ENCODE measurements at places on chromosomes 1 and 21.
A peak's percentile ranks its signal among the peaks of the same experiment; 100 is the strongest.

GRCh38 chr1:182615468-182616129, 11.4 kb upstream of the RGS16 start:
- DNase-seq = no peak

DNA sequence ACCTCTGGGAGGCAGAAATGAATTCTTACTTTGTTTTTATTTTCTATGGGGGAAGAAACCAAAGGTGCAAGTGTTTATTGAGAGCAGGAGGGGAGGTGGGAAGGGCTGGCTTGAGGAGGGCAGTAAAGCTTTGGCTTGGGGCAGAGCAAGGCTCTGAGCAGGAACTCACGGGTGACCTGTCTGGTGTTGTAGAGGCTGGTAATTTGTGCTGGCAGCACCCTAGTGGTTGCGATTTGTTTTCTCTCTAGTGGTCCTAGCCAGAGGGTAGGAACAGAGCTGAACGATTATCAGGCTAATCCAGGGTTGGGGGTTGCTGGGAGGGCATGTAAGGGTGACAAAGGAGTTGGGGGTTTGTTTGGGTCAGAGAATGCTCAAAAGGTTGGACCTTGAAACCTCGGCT, 16.6 kb downstream of the TMCC2 start:
- no peak for DNase-seq

- DNase-seq = no peak
These were observed 379.2 kb upstream of the ADAMTS5 start for GRCh38 chr21:27346041-27346448.

DNA sequence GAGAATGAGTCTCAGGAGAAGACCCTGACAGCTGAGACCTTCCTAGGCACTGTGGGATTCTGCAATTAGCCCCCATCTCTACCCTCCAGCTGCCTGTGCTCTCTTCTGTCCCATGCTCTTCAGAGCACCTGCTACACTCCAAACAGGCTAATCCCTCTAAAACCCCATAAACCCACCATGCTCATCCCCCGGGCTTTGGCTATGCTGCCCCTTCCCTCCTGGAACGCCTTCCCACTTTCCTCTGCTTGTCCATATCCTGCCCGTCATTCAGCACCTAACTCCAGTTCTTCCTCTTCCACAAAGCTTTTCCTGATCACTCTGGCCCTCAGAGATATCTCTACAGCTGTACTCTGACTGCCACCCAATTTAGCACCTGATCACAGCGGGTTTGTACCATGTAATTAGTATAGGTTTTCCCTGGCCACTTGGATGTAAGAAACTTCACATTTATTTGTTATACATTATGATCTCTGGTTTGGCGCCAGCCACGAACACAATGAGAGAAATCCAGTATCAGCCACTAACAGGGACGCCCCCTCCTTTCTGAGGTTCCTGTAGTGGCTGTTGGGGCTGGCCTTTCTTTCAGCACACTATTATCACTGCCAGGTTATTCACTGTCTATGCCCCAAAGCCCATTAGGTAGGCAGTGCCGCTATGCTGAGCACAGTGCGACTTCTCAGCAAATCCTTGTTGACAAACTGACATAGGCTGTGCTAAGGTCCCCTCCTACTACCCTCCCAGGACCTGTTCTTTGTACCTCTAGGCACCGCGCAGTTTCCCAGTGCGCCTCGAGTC, 45.1 kb downstream of the CDC7 start:
- no peak for DNase-seq

GRCh38 chr1:153945131-153945794, 1.3 kb downstream of the DENND4B start:
- peak; percentile 63 for DNase-seq

DNA sequence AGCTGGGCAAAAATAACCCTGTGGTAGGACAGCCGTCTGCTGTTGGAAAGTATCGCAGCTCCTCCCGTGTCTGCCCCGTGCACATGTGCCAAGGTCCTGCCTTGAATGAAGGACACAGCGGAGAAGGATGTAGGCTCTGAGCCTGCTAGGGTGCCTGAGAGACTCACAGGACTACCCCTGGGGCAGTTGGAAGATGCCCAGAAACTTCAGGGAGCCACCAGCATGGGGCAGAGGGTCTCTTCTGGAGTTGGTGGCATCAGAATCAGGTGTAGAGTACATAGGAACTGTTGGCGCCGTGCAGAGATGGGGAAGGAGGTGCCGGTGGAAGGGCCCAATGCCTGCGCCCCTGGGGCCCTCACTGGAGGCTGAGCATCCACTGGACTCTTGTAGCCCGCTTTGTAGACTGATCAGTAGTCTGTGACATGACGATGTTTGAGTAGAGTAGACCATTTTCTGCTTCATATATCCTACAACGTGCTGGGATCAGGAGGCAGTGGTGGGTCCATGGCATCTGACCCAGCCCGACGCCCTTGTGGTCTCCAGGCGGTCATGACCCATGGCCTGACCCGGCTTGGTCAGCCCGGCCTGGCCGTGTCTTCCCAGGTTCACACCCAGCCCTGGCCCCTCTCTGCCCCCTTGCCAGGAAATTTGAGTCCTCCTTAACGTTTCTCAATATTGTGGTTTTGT, 5.3 kb upstream of the C1orf174 start:
- no peak for DNase-seq

DNA sequence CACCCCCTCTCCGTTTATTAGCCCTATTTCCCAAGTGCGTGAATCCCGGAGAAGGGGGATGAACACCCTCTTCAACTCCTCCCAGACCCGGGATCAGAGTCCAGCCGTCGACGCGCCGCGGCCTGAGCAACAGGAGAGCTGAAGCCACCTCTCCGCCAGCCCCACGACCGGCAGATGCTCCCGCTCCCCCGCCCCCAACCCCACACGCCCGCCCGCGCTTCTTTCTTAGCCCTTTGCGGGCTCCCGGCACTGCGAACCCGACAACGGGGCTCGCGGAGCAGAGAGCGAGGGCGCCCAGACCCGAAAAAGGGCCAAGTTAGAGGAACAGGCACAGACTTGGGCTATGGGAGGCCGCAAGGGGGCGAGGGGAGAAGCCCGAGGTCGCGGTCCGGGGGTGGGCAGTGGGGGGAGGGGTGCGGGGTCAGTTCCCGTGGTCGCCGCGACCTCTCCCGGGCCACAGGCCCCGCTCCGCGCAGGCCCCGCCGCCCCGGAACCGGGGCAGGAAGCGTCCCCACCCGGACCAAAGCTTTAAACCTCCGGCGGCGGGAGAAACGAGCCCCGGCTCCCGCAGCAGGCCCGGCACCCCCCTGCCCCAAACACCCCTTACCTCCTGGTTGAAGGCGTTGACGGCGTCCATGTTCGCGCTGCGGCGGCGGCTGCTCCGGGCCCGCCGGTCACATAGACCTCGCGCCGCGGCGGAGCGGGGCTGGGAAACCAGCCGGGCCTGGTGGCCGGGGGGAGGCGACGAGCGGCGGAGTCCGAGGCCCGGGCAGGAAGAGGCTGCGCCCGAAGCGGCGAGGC, 662 bp downstream of the SCAF4 start:
- peak; percentile 14 for DNase-seq

- no peak for DNase-seq
These were observed 164.4 kb downstream of the GIPC2 start for GRCh38 chr1:78210175-78210574.

DNA sequence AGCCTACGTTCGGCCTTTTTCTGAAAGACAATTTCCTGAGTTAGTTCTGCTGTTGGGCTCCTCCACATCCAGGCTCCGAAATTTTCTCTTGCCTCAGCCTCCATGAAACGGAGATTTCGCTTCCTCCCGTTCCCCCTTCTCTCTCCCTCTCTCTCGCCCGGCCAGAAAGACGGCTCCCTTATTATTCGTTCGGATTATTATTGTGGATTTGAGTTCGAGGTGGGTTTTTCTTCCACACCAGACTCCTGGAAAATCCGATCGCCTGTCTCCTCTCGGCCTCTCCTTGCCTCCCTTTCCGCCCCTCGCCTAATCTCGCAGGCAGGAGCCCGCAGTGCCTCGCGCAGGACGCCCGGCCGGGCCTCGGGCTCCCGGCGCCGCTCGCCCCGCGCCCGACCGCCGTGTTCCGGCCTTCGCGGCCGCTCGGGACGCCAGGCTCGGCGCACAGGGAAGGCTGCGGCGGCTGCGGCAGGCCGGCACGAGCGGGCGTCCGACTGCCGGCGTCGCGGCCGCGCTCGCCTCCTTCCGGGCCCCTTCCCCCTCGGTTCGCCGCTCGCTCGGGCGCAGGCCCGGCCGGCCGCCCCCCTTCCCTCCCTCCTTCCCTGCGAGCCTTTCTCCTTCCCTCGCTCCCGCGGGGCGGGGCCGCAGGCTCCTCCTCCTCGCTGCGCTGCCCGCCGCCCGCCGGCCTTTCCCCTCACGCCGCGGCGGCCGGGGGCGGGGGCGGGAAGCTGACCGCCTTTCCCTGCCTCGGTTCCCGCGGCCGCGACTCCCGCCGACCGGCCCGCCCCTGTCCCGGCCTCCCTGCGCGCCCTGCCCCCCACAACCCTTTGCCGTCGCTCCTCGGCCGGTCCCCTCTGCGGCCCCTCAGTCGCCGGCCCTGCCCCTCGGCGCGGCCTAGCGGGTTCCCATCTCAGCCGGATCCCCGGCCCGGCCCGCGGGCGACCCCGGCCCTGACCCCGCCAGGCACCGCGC, at the start of gene ARHGEF11:
Gene ARHGEF11, minus strand, starts transcription at position 493 of the 969 bp plus-strand sequence. CDS start 1,412 bp downstream, outside the sequence.
- no peak for DNase-seq

DNA sequence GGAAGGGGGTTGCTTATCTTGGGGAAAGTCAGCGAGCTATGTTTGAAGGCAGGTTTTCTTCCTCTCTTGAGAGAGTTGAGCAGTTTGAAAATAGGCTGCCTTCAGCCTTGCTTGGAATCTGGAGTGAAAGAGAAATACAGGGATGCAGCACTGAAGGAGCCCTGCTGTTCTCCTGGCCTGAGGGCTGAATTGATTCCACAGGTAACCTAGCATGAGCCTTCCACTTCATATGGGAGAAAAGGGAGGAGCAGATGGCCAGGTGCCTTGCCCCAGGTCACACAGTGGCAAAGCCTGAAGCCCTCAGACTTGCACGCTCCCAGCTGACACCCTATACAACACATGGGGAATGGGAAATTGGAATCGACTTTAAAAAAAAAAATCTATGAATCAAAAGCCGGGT, 88.0 kb upstream of the WLS start:
- no peak for DNase-seq

DNA sequence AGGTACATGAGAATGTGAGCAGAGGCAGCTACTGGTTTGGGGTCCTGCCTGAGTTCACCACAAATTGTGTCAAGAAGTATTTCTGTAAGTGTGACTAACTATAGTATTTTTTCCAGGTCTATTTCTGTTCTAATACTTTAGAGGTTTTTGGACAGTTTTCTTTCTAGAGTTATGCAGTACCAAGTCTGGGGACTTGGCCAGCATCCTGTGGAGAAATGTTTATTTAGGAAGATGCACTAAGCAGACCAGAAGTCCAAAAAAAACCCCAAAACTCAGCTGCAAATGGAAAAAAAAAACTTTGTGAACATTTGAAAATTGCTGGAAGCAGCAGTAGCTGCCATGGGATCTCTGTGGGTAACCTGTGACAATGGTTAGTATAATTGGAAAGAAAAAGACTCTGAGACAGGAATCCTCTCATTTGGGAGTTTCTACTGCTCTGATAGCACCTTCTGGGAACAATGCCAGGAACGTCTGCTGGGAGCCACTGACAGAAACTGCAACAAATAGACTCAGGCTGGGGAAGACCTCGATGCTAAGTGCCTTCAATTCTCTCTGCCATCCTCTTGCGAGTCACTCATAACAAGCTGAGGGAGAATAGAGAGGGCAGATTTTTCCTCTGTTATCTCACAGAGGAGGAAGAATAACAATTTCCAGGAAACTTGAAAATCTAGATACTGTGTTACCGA, 37.6 kb downstream of the OR10R2 start:
- no peak for DNase-seq

GRCh38 chr1:40477678-40478053, 576 bp downstream of the ZFP69 start:
- DNase-seq = no peak

GRCh38 chr1:230728710-230729392, 14.9 kb upstream of the AGT start:
- no peak for DNase-seq

DNA sequence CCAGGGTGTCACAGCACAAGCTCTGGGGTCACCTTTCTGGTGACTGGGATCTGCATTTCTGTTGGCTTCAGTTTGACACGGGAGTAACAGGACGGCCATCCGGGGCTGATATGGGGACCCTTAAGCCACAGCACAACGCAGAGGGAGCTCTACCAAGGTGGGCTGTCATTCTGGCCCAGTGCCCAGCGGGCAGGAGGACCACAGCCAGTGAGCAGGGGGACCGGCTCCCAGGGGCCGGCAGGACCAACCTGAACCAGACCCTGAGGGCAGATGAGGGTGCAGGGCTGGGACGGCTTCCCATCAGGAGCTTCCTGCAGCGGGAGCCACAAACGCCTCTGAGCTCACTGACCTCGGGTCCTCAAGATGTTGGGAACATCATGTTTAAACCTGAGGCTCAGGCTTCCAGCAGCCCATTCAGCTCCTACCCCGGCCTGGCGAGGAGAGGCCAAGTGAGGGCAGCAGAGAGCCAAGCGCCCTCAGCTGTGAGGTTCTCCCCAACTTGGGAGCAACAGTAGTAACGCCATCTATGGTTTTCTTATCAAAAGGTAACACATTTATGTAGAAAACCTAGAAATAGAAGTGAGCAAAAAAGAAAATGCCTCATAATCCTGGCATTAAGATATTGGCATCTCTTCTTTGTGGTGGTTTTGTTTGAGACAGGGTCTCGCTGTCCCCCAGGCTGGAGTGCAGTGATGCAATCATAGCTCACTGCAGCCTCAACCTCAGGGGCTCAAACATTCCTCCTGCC, 26.8 kb downstream of the TMEM201 start:
- DNase-seq = peak; percentile 20

DNA sequence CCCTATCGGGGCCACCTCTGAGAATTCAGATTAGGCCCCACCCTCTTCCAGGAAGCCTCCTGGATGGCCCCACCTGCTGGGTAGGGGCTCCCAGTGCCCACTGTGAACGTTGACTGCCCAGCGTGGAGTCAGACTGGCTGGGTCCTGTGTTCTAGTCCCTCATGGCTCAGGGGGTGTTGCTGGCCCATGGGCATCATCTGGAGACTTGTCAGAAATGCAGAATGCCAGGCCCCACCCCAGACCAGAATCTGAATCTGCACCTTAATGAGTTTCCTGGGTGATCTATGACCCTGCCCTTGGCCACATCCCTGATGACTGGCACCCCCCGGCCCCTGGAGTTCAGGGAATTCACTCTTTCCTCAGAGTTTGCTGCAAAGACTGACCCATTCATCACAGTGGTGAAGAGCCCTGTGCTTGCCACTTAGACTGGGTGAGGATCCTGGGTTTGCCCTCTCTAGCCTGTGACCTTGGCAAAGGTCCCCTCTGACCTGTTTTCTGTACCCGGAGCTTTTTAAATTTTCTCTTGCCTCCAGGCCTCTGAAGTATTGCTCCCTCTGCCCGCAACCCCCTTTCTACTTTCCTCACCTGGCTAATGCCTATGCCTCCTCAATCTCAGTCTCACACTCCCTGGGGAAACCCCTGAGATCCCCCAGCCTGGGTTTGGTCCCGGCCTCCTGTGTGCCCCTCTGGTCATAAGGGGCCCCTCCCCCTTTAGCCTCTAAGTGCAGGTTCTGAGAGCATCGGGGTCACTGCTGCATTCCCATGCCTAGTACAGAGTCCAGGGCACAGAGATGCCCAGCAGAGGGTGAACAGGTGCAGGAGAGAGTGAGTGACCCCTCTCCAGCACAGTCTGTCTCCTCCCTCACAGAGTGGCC, 184.2 kb downstream of the MATN1 start:
- no peak for DNase-seq

Measured in stimulated activated CD8-positive, alpha-beta memory T cell treated with anti-CD3 and anti-CD28 coated beads, Interleukin-15, amount 100 ng/mL, for 1 hour (primary cell).